Camera-type eye (tissue), 1 donor: ENCODE measurements at places on chromosomes 2 and 18. TPM values are rescaled to one million over a fixed set of nuclear protein-coding genes. Genes with fewer than 3 reads are reported as not detected.

The PDK1 gene
- total RNA-seq: 46.2 TPM

The DES gene
- 249 TPM for total RNA-seq

The AGXT gene
- total RNA-seq: not detected

The OTOF gene
- total RNA-seq: 0.66 TPM

The THSD7B gene
- total RNA-seq: 30.6 TPM

The UGT1A3 gene
- not detected for total RNA-seq

The CCDC121 gene
- total RNA-seq: 12.6 TPM

The UPP2 gene
- total RNA-seq: 0.33 TPM

The TDRD15 gene
- total RNA-seq: not detected

The TMEM247 gene
- total RNA-seq: not detected

The LIPG gene
- 20.2 TPM for total RNA-seq

The DOK6 gene
- total RNA-seq: 43.5 TPM

The MARCHF4 gene
- 2.9 TPM for total RNA-seq

The GPAT2 gene
- 1.3 TPM for total RNA-seq

The PNO1 gene
- 20.3 TPM for total RNA-seq

The EVX2 gene
- total RNA-seq: not detected

The MEP1B gene
- total RNA-seq: not detected

The DNAH7 gene
- total RNA-seq: 6.1 TPM

The ALMS1 gene
- total RNA-seq: 87.4 TPM

The ZAP70 gene
- 1.5 TPM for total RNA-seq

The PAIP2B gene
- 20.4 TPM for total RNA-seq

The UGT1A4 gene
- total RNA-seq: not detected

The OR6B2 gene
- not detected for total RNA-seq

The SERPINB3 gene
- total RNA-seq: not detected

The LYG1 gene
- total RNA-seq: 1.5 TPM

The KRTCAP3 gene
- total RNA-seq: not detected

The ACTR2 gene
- 128 TPM for total RNA-seq

The PRSS56 gene
- total RNA-seq: 9.6 TPM

The LMAN1 gene
- total RNA-seq: 173 TPM

The SCYGR4 gene
- total RNA-seq: not detected

The CNDP1 gene
- 9.9 TPM for total RNA-seq

The CHRND gene
- total RNA-seq: 3.9 TPM

The MC4R gene
- total RNA-seq: 1.2 TPM

The CFAP221 gene
- 4.1 TPM for total RNA-seq

The UCN gene
- total RNA-seq: 4.7 TPM

The KCTD1 gene
- 26.9 TPM for total RNA-seq

The RGPD3 gene
- total RNA-seq: 1.3 TPM

The CHRNG gene
- total RNA-seq: 2.0 TPM

The FASTKD2 gene
- 58.0 TPM for total RNA-seq

The AQP12A gene
- not detected for total RNA-seq

The KIF5C gene
- 90.0 TPM for total RNA-seq

The NYAP2 gene
- total RNA-seq: 8.2 TPM
